ENCODE measurements at places on chromosomes 16 and 17.
A peak's percentile ranks its signal among the peaks of the same experiment; 100 is the strongest.

- no peak for DNase-seq
Measured at GRCh38 chr16:75836347-75837010, 110.2 kb upstream of the CPHXL start.

GRCh38 chr16:88439706-88440105 is 13.4 kb upstream of the ZFPM1 start:
- DNase-seq: no peak

- DNase-seq: no peak
Measured at GRCh38 chr16:55130911-55131310, 193.1 kb upstream of the IRX6 start.

- DNase-seq: peak; percentile 87
Measured at GRCh38 chr16:29700253-29700987, 21.4 kb downstream of the QPRT start.

GRCh38 chr17:76586741-76587487 is 1.3 kb upstream of the ST6GALNAC2 start:
- peak; percentile 47 for DNase-seq

GRCh38 chr16:25707982-25708583 is 16.3 kb downstream of the HS3ST4 start:
- DNase-seq: peak; percentile 45

GRCh38 chr17:7478276-7479212 is 887 bp downstream of the ZBTB4 start:
- peak; percentile 45 for DNase-seq

DNA sequence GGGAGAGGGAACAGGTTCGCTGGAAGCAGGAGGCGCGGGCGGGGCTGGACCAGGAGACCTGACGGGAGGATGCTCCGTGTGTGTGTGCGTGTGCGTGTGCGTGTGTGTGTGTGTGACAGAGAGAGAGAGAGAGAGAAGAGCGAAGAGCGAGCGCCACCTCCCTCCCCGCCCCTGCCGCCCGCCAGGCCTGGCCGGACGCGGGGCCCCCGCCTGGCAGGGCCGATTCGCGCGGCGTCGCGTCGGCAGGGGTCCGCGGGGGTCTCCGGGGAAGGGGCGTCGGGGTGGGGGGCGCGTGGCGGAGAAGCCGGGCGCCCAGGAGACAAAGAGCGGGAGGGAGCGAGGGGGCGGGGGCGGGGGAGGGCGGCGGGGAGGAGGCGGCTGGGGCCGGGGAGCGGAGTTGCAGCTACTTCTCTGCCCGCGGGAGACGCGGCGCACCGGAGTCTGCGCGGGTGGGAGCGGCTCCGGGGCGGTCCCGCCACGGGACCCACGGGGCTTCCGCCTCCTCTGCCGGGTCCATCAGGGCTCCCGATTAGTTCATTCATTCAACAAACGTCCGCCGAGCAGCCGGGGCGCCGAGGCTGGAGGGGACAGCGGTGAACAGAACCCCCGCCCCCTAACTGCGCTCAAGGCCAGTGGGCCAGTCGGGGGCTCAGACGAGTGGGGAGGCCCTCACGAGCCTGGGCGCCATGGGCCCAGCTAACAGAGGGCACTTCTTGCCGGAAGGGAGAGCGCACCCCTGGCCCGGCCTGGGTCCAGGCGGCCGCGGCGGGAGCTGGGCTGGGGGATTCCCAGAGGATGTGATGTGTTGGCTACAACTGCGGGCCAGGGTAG is at the start of gene SAMD14:
Gene SAMD14 (minus strand): TSS at position 433 of the 831 bp plus-strand sequence. CDS start 5,201 bp downstream, outside the sequence.
- DNase-seq: peak; percentile 60

- DNase-seq: no peak
Measured at GRCh38 chr16:12090151-12090530, 113.6 kb downstream of the SNX29 start.

DNA sequence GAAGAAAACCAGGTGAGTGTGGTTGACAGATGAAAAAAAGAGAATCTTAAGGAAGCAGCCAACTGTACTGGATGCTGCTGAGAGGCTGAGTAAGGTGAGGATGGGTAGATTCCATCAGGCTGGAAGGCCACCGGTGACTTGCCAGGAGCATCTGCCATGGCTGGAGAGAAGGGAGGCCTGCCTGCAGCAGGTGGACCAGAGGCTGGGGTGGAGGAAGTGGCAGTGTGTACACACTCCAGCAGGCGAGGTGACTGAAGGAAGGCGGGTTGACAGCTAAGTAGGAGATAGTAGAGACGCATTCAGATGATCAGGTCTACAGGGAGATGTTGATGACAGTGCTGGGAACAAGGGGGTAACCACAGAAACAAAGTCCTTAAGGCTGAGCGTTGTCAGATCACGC is 69.5 kb downstream of the USP43 start:
- DNase-seq: no peak

GRCh38 chr17:73549841-73550430 is 94.3 kb downstream of the SDK2 start:
- no peak for DNase-seq

- DNase-seq: no peak
Measured at GRCh38 chr17:73335591-73336407, 24.0 kb upstream of the CDC42EP4 start.

DNA sequence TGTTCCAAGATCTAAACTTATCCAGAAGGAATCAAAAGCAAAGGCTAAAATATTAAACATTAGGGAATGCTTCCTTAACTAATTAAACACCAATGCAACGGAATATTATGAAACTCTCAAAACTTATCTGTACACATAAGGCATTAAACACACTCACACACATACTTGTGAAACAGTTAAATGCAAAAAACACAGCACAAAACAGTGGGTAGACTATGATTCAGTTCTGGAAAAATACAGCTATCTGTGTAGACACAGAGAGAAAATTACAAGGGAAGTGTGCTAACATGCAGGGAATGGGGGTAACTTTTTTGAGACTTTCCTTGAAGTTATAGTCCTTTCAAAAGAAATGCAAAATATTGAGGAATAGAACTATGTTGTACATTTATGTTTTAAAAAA is 36.7 kb upstream of the CCL1 start:
- DNase-seq: no peak

DNA sequence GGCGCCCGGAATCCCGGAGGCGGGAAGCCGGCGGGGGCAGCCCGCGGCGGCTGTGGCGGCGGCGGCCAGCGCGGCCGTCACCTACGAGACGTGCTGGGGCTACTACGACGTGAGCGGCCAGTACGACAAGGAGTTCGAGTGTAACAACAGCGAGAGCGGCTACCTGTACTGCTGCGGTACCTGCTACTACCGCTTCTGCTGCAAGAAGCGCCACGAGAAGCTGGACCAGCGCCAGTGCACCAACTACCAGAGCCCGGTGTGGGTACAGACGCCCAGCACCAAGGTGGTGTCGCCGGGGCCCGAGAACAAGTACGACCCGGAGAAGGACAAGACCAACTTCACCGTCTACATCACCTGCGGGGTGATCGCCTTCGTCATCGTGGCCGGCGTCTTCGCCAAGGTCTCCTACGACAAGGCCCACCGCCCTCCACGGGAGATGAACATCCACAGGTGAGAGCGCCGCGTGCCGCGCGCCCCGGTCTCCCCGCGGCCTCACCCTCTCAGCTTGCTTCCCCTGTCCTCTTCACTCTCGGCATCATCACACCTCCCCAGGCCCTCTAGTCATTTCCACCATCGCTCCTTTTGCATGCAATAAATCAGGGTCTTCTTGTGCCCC is 706 bp downstream of the SHISA6 start:
- DNase-seq: no peak

DNA sequence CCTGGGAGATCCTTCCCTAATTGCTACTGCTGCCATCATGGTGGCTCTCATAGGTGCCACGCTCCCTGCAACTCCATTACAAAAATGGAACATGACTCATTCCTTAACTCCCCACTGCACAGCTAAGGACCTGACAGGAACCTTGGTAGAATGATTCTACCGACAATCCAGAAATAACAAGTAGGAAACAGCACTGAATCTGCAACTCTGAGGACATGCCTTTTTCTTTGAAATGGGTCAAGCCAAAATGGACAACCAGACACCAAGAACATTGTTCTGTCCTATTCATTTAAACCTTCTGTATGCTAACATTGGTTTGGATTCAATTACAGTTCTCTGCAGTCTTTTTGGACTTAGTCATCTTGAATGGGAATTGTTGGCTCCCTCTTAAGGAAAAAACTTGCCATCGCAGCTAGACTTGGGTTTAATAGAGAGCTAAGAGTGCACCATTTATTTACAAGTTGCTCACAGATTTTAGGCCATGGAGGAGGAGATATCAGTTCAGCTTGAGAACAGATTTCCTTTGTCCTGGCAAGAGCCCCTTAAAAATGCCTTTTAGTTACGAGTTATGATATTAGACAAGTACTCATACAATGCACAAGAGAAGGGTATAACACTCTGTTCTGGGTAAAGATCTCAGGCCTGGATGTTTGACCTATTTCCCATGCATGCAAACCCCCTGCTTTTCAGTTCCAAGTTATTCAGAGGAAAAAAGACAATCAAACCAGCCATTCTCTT is 20.9 kb upstream of the NSRP1 start:
- DNase-seq: peak; percentile 62

DNA sequence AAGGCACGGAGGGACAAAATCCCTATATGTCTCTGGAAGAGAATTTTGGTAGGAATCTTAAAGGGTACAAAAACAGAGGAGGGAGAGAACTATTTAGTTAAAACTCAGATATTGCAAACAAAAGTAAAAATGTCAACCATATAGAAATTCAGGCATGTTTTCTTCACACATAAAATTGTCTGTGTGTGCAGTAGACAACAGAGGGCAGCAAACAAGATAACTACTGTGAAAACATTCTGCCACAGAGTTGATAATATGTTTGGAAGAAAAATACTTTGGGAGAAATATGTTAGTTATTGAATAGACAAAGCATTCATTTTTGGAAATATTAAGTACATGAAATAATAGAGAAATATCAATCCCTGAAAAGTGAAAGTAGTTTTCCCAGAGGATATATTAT is 56.2 kb downstream of the SNX11 start:
- DNase-seq: no peak

GRCh38 chr16:23979441-23979840 is 143.7 kb downstream of the PRKCB start:
- no peak for DNase-seq

GRCh38 chr17:19284005-19284959 is 47.1 kb downstream of the EPN2 start:
- DNase-seq: peak; percentile 56

GRCh38 chr16:17392127-17392856 is 78.5 kb downstream of the XYLT1 start:
- no peak for DNase-seq

- peak; percentile 52 for DNase-seq
Measured at GRCh38 chr16:50153596-50154419, 702 bp downstream of the TENT4B start.

DNA sequence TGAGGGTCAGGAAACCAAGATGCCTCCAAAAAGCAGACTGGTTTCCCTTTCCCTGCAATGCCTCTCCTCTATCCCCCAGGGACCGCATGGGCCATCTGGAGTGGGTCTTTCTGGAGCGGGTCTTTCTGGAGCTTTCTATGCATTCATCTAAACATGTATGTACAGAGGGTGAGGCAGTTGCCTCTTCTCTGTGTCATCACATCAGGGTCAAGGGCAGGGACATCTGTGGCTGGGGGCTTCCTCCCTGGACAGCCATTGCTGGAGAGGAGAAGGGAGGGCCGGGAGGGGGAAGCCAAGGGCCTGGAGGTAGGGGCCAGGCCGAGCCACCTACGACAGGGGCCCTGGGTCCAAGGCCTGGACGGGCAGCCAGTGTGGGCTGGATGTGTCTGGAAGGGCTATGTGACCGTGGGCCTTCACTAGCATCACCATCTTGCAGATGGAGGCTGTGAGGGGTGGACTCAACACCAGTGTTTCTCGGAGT is 840 bp downstream of the ADCY7 start:
- DNase-seq: no peak

DNA sequence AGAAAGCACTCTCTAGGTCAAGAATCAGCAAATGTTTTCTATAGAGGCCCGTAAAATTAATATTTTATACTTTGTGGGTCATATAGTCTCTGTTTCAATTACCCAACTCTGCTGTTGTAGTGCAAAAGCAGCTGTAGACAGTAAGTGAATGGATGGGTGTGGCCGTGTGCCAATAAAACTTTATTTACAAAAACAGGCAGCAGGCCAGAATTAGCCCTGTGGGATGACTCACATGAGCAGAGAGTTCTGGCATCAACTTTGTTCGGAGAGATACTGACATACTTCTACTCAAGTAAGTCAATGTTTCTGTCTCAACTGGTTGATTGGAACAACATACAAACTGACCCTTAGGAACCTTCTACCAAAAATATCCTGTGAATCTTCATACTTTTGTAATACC is 616.2 kb downstream of the MAF start:
- no peak for DNase-seq

DNA sequence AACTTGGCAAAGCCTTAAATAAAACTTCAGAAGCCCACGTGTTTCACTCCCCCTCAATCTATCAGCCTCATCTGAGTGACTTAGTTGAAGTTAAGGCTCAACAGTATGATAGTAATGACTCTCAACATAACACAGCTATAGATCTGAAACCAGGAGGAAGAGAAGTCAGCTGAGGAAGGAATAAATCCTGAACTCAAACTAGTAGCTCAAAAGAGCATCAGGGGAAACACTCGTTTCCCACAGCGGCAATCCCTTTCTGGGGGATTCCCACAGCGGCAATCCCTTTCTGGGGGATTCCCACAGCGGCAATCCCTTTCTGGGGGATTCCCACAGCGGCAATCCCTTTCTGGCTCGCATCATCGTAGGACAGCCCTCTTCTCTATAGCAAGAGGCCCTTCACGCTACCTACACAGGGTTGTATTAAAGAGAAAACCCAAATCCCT is 56.8 kb downstream of the ZZEF1 start:
- DNase-seq: peak; percentile 50

DNA sequence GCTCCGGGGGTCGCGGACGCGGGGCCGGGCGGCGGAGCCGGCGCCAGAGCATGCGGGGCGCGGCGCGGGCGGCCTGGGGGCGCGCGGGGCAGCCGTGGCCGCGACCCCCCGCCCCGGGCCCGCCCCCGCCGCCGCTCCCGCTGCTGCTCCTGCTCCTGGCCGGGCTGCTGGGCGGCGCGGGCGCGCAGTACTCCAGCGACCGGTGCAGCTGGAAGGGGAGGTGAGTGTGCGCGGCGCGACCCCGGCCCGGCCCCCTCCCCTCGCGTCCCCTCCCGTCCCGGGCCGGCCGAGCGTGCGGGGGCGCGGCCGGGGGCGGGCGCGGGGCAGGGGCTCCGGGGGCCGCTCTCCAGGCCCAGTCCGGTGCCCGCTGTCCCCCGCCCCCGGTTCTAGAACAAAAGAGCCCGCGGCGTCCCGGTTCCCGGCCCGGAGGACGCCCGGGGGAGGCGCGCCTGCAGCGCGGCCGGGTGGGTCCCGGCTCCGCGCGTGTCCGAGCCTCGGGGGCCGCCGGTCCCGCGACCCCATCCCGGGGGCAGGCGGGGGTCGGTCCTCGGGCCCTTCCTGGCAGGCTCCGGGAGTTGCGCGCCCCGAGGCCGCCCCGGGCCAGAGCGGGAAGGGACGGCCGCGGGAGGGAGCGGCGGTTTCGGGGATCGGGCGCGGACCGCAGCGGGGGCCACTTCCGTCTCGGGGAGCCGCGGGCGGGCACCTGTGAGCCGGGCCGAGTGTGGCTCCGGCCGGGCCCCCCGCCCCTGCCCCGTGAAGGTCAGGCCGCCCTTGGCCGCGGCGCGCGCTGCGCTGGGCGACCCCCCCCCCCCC is 563 bp downstream of the METRNL start:
- DNase-seq: no peak

DNA sequence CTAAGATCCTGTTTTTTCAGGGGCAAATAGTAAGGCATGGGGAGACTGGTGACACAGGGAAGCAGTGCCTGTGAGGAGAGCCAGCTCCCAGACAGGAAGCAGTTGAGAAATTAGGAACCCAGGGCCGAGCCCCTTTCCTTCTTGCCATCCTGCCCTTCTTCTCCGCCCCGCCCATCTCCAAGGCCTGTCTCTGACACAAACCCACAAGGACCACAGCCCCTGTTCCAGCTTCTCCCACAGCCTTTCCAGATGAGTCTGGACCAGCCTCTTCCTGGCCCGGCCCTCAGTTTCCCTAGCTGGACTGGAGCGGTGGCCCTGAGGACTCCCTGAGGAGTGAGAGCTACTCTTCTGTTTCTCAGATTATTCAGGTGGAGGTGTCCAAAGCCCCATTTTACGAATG is 9.9 kb downstream of the CCDC102A start:
- DNase-seq: no peak

All from GM12865 (cell line).